ENCODE measurements at places on chromosomes 12 and 14.

- DNase-seq, result no peak
Measured at GRCh38 chr12:66047411-66048021, 83.0 kb downstream of the LLPH start.

DNA sequence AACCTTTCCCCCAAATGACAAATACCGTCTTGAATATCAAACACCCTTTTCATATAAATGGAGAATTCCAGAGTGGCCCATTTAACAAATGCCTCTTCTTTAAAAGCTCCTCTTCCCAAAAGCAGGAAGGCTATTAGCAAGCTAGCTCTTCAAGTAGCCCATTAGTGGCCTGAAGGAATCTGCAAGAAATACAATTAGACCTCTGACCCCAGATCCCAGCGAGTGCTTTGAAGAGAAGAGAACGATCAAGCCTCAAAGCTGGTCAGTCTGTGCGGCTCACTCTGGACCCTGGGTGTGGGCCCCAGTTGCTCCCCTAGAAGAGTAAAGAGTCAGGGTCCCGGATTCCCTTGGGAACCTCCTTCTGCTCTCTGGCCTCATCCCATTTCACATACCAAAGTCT is 325.6 kb downstream of the NUAK1 start:
- no peak for DNase-seq

- no peak for DNase-seq
Measured at GRCh38 chr14:64612021-64612380, 62.2 kb downstream of the PPP1R36 start.

DNA sequence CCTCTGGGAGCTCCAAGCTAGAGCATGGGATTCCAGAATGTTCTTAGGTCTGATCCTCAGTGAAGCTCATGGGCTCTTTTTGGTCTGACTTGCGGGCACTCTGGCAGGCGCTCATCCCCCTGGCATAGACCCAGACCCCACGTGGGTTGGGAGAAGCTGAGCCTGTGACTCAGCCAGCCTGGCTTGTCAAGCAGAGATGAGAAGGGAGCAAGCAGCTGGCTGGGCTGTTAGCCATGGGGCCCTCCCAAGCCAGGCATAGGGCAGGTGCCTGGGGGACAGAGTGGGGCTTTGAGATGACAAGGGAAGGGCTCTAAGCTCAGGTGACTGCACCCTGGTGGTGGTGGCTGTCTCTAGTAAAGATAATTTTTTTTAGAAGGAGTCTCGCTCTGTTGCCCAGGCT is 80.3 kb upstream of the NOS1 start:
- DNase-seq, result peak; percentile 68

- DNase-seq, result no peak
Measured at GRCh38 chr12:102462386-102462785, 18.0 kb downstream of the IGF1 start.

- DNase-seq, result no peak
Measured at GRCh38 chr12:95164656-95165055, 52.6 kb downstream of the FGD6 start.

GRCh38 chr12:103657331-103657730 is 70.3 kb downstream of the STAB2 start:
- no peak for DNase-seq

GRCh38 chr14:77061630-77062257 is 33.2 kb upstream of the IRF2BPL start:
- DNase-seq, result no peak

- no peak for DNase-seq
Measured at GRCh38 chr14:100159865-100160533, 554 bp upstream of the DEGS2 start.

DNA sequence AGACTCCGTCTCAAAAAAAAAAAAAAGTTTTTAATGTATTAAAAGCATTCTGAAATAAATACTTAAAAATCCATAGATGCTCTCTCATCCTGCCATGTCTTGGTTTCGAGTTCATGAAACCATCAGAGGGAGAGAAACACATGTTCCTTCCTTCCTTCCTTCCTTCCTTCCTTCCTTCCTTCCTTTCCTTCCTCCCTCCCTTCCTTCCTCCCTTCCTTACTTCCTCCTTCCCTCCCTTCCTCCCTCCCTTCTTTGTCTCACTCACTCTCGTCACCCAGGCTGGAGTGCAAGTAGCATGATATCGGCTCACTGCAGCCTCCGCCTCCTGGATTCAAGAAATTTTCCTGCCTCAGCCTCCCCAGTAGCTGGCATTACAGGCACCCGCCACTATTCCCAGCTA is 60.4 kb upstream of the DUSP6 start:
- no peak for DNase-seq

GRCh38 chr12:96590970-96591369 is 101.6 kb downstream of the CFAP54 start:
- no peak for DNase-seq

DNA sequence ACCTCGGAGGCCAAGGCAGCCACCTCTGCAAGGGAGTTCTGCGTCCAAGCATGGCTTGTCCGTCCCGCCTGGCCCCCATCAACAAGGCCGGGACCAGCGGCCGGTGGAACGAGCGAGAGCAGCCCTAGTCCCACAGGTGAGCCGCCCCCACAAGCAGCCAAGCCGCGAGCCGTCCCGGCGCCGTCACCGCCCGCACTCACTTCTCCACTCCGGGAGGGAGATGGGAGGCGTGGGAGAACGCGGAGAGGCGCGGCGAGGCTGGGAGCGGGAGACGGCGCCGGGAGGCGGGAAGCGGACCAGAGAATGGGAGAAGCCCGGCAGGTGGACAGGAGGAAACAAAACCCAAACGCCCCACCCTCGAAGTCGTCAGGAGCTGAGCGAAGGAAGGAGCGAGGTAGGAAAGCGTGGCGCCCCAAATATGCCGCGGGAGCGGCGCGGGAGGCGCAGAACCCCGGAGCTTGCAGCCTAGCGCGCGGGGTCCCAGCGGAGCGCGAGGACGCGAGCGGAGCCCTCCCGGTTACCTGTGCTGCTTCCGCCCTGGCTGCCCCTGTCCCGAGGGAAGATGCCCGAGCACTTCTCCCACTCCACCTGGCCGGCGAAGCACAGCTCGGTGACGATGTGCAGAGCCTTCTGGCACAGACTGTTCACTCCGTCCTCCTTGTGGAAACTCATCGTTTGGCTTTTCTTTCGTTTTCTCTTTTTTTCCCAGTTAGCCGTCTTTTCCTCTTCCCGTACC is 600 bp downstream of the SYT10 start:
- DNase-seq, result no peak

DNA sequence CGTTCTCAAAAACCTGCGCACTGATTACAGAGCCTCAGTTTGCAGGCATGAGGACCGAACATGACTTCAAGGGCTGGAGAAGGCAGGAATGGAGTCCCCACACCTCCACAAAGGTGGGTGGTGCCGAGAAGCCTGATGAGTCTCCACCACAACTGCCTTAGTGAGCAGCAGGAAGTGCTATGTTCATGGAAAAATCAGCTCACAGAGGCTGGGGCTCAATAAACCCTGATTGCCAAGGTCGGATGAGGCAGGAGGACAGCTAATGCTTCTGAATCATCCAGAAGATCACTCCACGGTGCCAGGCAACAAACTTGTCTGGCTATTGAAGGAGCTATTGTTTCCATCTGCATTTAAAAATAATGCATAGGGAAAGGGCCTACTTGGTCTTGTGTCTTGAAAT is 31.1 kb downstream of the APPL2 start:
- no peak for DNase-seq

- DNase-seq, result peak; percentile 56
Measured at GRCh38 chr12:121278169-121279070, 18.1 kb downstream of the CAMKK2 start.

DNA sequence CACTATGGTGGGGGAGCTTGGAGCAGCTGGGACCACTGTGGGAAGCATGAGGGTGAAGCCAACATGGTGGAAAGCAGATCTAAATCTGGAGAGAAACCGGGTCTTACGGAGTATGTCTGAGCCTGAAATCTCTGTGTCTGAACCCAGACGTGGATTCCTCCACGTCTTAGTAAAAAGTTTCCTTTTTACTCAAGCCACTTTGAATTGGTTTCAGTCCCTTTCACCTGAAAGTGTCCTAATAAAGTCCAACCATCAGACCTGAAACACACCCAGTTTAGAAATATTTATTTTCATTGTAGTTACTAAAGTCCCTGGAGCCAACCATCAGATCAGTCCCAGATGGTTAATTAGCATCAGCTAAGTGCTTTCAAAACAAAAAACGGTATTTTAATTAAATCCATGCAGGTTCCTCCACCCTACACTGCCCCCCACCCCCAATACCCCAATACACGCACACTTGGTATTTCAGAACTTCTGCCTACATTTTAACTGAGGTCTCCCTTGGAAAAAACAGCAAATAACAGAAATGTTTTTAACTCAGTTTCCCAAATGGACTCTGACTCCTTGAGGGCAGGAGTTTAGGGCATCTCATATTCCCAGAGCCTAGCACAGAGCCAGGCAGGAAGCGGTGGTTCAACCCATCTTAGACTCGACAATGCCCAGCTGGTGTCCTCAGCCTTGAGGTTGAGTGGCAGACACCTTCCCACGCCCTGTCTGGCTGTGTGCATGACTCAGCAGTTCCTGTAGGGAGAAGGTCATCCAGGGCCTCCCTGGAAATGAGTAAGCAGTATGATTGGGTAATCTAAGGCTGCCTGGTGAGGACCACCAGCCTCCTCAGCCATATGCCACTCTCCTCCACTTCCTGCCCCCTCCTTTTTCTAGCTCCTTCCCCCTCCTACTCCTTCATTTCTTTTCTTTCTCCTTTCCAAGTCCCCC is 175.8 kb downstream of the TTC8 start:
- no peak for DNase-seq

DNA sequence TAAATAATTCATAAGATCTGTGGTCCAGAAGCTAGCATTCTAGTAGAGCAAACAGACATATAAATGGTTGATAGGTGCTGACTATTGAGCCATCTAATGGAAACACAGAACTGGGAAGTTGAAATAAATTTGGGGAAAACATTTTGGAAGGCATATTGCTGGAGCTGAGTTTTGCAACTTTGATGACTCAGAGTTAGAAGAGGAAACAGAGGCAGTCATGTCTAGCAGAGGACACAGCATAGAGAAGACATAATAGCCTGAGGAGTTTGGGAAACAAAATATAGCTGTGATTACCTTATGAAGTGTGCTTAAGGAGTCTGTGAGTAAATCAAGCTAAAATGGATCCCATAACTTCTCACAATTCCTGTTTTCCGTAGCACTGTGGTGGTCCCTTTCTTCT is 86.9 kb upstream of the FLRT2 start:
- DNase-seq, result no peak

DNA sequence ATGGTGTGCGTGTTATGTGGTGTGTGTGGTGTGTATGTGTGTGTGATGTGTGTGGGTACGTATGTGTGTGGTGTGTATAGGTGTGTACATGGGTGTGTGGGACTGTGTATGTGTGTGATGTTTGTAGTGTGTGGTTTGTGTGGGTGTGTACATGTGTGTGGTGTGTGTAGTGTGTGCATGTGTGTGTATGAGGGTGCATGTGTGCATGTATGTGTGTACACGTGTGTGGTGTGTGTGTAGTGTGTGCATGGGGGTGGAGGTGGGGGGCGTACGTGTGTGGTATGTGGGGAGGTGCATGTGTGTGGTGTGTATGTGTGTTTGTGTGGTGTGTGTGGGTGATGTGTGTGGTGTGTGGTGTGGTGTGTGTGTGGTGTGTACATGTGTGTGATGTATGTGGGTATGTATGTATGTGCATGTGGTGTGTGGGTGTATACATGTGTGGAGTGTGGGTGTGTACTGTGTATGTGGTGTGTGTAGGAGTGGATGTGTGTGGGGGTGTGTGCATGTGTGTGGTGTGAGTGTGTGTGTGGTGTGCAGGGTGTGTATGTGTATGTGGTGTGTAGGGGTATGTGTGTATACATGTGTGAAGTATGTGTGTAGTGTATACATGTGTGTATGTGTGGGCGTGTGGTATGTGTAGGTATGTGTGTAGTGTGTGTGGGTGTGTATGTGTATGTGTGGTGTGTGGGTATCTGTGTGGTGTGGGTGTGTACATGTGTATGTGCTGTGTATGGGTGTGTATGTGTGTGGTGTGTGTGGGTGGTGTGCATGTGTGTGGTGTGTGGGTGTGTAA is 119.8 kb upstream of the GSC start:
- no peak for DNase-seq

DNA sequence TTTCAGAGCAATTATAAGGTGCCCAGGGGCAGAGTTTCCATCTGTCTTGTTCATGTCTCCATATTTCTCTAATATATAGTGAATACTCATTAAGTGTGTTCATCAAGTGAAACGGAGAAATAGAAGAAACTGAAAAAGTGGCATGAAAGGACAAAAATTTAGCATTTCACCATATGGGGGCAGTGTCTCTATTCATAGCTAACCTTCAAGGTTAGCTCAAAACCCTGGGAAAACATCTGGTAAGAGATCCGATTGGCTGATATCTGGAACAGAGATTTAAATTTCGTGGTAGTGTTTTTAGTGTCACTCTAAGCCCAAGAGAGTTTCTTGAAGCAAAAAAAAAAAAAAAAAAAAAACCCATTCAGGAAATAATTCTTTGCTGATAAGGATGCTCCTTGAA is 367.5 kb downstream of the DAD1 start:
- no peak for DNase-seq

DNA sequence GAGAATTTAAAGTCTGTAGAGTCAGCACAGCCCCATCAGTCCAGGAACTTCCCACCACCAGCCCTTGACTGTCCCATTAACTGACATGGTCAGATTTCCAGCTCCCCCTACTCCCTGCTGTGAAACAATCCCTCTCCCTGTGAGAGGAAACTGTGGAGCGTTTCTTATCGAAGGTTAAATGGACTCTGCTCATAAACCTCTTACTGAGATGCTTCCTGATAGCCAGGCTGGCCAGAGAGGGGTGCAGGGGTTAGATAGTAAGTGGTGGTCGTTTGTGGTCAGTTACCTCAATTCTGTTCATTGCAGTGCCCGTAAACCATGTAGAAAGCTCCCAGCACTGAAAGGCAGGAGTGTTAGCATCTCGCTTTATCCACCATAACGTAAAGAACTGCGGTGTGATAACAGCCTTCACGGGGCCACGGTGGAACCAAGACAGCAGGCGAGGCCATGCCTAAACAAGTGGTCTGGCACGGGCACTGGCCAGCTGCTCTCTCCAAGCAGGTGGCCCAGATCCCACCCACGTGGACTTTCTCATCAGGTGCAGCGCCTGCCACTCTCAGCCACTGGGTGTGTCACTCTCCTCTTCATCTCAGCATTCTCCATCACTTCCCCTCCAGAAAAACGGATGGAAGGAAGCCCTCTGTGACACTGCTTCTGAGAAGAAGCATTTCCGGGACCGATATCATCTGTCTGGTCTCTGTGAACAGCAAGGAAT is 102.2 kb downstream of the FBXL14 start:
- no peak for DNase-seq

GRCh38 chr14:89493406-89493805 is 76.4 kb upstream of the FOXN3 start:
- DNase-seq, result no peak

- DNase-seq, result no peak
Measured at GRCh38 chr12:48696626-48697025, 14.6 kb upstream of the KANSL2 start.

GRCh38 chr12:48969833-48970701 is 1.5 kb downstream of the WNT10B start:
- no peak for DNase-seq

GRCh38 chr12:59834659-59835474 is 239.0 kb downstream of the SLC16A7 start:
- no peak for DNase-seq

GRCh38 chr12:115542656-115543055 is 734.8 kb downstream of the MED13L start:
- DNase-seq, result no peak

- DNase-seq, result no peak
Measured at GRCh38 chr14:70100071-70100470, 88.7 kb downstream of the SLC8A3 start.
